ENCODE measurements at places on chromosomes 2 and 18.

DNA sequence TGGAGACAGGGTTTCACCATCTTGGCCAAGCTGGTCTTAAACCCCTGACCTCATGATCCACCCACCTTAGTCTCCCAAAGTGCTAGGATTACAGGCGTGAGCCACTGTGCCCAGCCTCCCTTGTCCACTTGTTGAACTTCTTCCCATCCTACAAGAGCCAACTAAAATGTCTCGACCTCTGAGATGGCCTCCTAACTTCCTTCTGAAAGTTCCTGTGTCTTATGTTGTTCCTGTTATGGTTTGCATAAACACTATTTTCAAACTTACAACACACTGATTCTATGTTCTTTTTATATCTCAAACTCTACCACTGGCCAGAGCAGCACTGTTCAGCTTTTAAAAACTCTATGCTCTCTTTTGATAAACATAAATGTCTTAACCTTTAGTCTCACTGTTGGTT is 63.3 kb upstream of the UGP2 start:
- no peak for DNase-seq

- DNase-seq: no peak
Observed at GRCh38 chr18:48238206-48238605, 171.0 kb downstream of the ZBTB7C start.

GRCh38 chr2:6812857-6813530 is 52.7 kb downstream of the CMPK2 start:
- no peak for DNase-seq

DNA sequence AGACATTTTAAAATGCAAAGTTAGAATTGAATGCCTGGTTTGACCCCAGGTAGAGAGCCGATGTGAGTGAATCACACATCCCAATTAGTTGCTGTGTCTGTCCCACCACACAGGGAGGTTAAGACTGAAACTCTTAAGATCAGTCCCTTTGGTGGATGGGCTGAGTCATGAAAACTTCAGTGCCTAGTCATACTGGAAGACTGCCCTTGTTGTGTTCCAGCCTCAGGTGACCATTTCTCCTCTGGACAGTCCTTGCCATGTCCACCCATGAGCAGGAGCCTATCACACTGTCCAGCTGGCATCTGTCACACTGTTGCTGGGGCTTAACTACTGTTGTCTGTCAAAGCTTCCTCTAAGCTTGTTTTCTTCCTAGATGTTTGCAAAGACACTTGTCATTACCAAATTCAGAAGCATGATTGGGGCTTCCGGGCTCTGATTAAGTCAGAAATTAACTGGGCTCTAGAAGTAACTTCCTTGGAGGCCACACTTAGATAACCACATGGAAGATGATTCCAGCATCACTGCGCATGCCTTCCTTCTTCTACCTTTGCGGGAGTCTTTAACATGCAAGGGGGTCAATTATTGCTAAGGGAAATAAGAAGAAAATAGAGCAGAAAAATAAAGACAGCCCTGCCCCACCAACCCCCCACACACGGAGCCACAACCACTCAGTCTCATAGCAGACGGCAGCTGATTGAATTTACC is 21.3 kb downstream of the CYRIA start:
- no peak for DNase-seq

DNA sequence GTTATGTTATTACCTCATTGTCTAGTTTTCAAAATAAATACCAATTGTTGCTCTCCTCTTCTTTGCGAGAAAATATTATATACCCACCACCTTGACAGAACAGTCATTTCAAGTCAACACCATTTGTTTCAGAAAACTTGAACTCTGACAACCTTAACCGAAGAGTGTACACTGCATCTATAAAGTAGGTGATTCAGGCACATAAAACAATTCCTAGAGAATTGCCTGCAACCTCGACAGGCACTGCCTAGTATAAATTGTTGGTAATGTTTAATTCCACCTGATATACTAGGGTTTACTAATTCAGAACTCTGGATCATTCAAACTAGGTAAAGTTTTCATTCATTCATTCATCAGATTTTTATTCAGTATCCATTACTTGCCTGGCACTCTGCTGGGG is 121.8 kb downstream of the AKAIN1 start:
- DNase-seq: no peak

DNA sequence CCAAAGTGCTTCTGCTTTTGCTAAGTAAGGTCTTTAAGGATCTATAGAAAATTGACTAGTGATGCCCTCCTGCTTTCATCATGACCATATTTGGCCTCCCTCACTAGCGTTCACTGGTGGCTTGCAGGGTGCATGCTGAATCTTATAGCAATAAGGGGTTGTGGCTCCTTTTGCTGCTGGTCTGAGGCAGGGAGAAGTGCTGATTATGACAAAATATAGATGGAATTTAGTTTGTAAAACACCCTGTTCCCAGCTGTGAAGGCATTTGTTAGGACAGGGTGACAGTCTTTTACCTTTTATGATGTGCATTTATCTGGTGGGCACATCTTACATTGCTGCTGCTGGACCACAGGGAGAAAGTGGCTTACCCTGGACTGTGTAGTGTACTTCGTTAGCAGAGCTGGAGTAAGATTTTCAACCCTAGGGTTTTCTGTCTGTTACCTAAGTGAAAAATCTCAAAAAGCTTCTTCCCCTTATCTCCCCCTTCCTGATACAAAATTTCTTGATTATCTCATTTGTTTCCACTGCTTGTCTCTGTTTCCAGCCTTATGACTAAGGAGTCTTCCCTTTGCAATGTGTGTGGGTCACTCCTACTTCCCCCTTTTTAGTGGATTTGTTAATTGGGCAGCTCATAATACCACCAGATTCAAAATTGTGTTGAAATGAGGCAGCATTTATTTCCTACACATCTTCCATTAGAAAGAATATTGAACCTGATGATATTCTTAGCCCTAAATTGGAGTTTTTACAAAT is 21.2 kb upstream of the RPL37A start:
- no peak for DNase-seq

DNA sequence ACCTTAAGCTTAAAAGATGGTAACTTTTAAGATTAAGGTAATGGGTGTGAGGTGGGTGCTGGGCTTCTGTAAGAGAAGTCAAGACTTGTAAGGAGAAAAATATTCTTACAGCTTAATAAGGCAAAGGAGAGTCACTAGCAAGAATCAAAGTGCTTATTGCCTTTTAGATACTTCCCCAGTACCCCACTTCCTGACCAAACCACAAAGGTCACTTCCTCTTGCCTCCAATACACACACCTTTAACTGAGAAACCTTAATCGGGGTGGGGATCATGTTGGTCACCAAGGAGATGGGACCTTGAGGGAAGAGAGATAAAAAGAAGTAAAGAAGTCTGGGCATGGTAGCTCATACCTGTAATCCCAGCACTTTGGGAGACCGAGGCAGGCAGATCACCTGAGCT is 10.6 kb upstream of the ATG16L1 start:
- no peak for DNase-seq

DNA sequence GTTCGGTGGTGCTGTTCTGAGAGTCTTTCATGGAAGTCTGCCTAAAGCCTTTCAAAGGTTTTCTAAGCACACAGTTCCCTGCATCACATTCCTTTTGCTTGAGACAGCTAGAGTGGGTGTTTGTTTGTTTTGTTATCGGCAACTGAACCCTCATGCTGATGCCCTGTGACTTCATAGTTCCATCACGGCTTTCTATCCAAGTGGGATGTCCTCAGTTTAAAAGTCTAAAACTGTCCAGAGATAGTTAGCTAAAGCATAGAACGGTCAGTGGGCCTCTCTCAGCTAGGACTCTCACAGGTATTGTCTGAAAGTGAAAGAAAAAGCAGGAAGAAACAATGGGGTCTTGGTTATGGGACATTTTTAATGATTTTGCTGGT is 337.3 kb downstream of the OSR1 start:
- no peak for DNase-seq

DNA sequence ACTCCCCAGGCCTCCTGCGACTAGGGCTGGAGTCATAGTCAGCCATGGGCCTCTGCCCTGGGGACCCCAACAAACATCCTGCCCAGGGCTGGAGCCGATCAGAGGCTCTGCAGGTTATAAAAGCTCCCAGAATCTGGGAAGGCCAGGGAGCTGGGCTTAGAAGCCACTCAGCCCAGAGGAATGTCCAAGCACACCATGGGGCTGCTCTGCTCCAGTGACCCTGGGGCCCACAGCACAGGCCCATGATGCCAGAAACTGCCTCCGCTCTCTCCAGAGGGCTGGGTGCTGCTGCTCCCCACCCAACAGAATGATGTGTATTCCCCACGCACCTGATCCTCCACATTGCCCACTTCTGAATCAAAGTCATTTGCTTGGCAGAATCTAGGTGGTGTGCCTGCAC is 88.5 kb downstream of the ARMC9 start:
- no peak for DNase-seq

GRCh38 chr18:48673853-48674721 is 135.3 kb downstream of the CTIF start:
- DNase-seq: no peak

DNA sequence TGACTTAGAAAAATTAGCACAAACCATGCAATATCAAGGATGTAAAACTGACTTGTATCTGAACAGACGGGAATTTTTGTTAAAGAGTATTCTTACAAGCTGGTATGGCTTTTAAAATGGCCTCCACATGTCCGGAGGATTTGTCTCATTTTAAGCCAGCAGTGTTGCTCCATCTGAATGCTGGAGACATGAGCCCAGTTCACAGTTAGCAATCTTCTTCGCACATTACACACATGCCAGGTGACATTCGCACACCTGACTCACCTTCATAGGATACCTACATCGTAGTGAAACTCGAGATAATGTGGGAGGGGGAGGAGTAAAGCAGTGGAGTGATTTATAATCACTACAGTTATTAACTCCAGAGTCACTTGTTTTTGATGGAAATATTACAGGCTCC is 231.8 kb upstream of the RBBP8 start:
- no peak for DNase-seq

- DNase-seq: no peak
Observed at GRCh38 chr2:241082341-241083090, 19.6 kb downstream of the MTERF4 start.

DNA sequence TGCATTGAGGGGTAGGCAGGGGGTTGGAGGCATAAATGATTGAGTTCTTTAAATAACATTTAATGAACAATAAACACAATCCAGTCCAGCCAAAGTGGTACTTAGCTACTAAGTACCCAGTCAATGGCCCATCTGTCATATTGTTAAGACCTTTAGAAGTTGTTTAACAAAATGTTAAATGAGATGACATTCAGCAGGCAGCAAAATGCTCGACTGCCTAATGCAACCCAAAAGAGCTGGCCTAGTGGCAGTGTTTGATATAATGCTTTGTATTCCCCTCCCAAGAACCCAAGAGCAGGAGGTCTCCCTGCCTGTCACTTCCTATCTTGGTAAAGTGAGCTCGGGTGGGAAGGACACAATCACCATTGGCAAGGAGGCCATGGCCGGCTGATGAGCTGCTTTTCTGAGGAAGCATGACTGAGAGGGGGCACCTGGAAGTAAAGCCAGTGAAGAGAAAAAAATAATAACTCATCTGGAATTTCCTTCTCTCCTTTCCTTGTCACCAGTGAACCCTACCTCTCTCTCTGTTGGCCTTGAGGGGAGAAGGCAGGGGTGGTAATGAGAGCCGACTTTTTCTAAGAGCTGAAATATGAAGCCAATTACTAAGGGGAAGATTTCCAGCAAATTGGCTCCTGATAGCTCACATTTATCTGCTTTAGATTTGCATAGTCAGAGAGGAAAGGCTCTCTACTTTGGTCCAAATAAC is 140.6 kb downstream of the C1D start:
- no peak for DNase-seq

DNA sequence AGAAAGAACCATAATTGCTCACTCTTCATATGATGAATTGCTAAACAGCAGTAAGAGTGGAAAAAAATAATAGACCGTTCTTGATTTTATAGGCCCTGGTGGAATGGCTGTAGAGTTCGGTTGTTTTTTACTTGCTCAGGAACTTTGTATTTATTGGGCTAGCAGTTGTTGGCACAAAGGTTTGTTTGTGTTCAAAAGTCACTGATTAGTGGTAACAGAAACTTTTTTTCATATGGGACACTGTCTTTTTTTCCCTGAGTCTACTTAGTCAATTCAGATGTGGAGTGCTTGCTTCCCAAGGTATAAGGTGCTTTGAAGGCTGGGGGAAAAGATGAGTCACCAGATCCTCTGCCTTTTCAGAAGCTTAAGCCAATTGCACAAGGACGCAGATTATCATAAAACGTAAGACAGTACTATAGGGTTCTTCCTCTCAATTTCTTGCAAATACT is 25.8 kb downstream of the PHLPP1 start:
- DNase-seq: no peak

- DNase-seq: no peak
Observed at GRCh38 chr18:25669741-25670140, 317.8 kb upstream of the ZNF521 start.

GRCh38 chr2:204081487-204082425 is 145.2 kb downstream of the ICOS start:
- no peak for DNase-seq

GRCh38 chr2:131077182-131077846 is 15.9 kb downstream of the FAM168B start:
- no peak for DNase-seq

DNA sequence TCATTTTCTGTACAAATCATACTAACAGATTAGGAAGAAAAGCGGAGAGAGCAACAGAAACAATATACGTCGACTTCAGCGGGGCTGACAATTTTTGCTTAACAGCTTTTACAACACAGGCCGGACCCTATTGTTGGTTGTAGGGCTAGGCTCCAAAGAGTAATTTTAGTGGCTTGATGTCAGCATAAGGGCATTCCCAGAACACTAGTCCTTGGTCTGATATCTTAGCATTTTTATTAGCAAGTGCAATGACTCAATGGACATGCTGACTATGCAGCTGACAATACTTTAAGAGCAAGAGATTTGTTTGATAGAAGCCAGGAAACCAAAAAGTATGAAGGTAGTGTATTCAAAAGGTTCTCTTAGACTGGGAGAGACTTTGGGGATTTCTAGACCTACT is 209.9 kb downstream of the LNPK start:
- DNase-seq: no peak

DNA sequence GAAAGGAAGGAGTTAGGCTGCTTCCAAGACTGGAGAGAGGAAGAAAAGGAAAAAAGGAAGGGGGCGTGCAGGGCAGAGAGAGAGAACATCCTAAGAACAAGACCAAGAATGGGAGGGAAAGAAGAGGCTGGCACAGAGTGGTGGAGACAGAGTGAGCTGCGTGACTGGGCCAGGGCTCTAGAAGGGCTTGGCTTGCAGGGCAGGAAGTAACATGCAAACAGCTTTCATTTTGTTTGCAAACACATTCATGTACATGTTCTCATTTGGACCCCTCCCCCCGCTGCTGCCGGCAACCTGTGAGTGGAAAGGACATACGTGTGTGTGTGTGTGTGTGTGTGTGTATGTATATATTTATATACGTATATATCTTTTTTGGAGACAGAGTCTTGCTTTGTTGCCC is 46.8 kb upstream of the DNMT3A start:
- DNase-seq: no peak

- no peak for DNase-seq
Observed at GRCh38 chr2:47321006-47321405, 82.0 kb upstream of the MSH2 start.

- DNase-seq: no peak
Observed at GRCh38 chr2:127770973-127771735, 39.8 kb downstream of the WDR33 start.

- DNase-seq: no peak
Observed at GRCh38 chr2:138336146-138336545, 165.4 kb upstream of the SPOPL start.

- DNase-seq: no peak
Observed at GRCh38 chr2:4684921-4685320, 981.5 kb downstream of the DCDC2C start.
